ENCODE measurements at places on chromosomes 6 and 20. TPM values are rescaled to one million over a fixed set of nuclear protein-coding genes. Genes with fewer than 3 reads are reported as not detected.

SALL4 gene
- total RNA-seq = 12.6 TPM

EPM2A gene
- total RNA-seq = 6.0 TPM

NNAT gene
- total RNA-seq = 114 TPM

PBOV1 gene
- not detected for total RNA-seq

CD24 gene
- 1,512 TPM for total RNA-seq

ZDHHC14 gene
- total RNA-seq = 15.6 TPM

FAM217A gene
- total RNA-seq = not detected

ZBTB12 gene
- total RNA-seq = 8.2 TPM

FITM2 gene
- total RNA-seq = 7.1 TPM

HINT3 gene
- total RNA-seq = 14.8 TPM

PPP1R3G gene
- 0.45 TPM for total RNA-seq

GABRR1 gene
- not detected for total RNA-seq

Data from type B pancreatic cell (in vitro differentiated cells).